ENCODE measurements at places on chromosomes 7 and 10.

DNA sequence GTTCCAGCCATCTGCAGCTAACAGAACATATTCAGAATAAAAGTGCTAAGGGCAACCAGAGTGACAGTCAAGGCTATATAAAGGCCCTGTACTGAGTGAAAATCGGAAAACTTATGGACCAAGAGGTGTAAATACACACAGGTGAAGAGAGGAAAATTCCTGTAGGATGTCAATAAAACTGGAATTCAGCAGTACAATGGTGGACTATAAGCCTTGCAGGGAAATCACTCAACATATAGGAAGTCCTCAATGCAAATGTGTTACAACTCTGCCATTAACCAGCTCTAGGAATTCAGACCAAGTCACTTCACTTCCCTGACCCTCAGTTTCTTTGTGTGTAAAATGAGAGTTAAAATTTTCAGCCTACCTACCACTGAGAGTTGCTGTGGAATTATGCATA, 7.7 kb downstream of the USP6NL start:
- DNase-seq = no peak

DNA sequence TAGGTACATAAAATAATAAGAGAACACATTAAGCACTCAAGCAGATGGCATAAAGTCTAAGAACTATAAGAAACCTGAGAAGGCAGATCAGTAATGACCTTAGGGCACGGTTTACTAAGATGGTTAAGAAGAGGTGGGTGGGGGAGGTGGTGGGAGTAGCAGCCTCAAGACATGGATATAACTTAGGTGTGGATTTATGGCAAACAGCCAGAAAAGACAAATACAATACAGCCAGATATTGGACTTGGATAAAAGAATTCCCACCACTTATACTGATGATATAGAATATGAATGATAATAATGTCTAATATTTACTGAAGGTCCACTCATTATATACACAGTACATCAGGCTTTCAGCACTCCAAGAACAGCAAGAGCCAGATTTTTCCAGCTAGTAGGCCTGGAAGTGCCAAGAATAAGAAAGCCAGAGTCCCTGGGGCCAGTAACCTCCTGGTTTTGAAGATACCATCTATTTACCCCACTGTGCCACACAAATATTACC, 11.9 kb downstream of the DPY19L1 start:
- DNase-seq = no peak

- DNase-seq = no peak
These were observed at the start of gene ADAMTS14 for GRCh38 chr10:70672165-70673042. Gene ADAMTS14 (plus strand): TSS chr10:70672506. CDS start chr10:70672803, 297 bp downstream.

DNA sequence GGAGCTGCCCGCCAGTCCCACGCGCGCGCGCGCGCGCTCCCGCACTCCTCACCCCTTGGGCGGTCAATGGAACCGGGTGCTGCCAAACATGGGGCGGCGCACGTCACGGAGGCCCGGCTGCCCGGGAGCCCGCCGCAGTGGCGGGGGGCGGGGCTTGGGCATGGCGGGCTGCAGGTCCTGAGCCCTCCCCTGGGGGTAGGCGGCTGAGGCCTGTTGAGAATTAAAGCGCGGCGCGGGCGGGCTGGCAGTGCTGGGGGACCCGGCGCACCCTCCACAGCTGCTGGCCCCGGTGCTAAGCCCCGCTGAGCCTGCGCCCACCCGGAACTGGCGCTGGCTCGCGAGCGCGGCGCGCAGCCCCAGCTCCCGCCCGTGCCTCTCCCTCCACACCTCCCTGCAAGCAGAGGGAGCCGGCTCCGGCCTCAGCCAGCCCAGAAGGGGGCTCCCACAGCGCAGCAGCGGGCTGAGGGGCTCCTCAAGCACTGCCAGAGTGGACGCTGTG, 634.2 kb downstream of the ANKRD7 start:
- no peak for DNase-seq

- DNase-seq = no peak
These were observed 25.5 kb upstream of the C10orf67 start for GRCh38 chr10:23370106-23370505.

DNA sequence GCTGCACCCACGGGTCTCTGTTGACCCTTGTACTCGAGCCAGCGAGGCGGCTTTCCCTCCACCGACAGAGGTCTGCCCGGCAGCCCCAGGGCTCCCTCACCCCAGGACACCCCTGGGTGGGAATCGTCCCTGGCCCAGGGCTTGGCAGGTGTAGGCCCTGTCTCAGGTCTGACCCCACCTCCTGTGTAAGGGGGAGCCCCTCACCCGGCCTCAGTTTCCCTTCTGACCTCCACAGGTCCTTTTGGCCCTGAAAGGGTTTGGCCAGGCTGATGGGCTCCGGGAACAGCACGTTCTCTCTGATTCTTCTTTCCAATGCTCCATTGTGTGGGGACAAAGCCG, 25.0 kb upstream of the ELFN1 start:
- no peak for DNase-seq

DNA sequence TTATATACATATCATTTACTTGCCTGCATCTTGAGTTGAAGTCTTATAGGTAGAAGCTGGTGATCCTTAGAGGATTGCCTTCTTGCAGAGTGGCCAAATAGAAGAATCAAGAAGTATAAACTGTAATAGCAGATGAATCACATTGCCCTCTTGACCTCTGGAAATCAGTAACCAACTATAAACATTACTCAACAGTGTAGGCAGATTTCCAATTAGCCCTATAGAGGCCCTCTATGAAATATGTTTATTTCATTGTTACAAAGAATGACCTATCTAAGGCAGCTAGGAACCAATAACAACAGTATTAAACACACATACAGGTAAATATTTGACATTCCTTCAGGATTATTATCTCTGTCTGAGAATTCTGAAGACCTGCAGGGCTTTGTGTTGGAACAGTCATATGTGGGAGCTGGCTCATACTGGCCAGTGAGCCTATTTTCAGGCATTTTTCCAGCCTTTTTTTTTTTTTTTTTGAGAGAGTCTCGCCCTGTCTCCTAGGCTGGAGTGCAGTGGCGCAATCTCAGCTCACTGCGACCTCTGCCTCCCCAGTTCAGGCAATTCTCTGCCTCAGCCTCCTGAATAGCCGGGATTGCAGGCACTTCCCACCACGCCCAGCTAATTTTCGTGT, 7.2 kb upstream of the SRI start:
- DNase-seq = no peak

GRCh38 chr7:103093429-103093828, 18.5 kb downstream of the ARMC10 start:
- DNase-seq = no peak

GRCh38 chr7:47677664-47678063, 95.8 kb upstream of the TNS3 start:
- no peak for DNase-seq

GRCh38 chr7:132919771-132920170, 162.1 kb downstream of the CHCHD3 start:
- DNase-seq = no peak

DNA sequence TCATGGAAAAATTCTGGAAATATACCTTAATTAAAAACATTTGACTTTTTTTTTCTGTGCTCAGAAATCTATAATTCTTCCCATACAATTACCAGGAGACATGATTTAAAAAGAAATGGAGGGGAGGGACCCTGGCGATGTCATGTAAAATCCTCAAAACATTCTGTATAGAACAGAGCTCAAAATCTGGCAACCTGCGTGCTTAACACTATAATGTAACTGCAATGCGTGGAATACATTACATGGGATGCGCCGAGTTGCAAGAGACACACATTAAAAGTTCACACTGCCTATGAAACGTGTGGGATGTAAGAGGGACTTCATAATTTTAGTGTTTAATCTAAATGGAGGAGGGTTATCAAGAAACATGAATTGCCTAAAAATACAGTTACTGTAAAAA, 215.0 kb downstream of the GLI3 start:
- DNase-seq = no peak

GRCh38 chr10:22434521-22434920, 89.2 kb downstream of the SPAG6 start:
- DNase-seq = no peak

DNA sequence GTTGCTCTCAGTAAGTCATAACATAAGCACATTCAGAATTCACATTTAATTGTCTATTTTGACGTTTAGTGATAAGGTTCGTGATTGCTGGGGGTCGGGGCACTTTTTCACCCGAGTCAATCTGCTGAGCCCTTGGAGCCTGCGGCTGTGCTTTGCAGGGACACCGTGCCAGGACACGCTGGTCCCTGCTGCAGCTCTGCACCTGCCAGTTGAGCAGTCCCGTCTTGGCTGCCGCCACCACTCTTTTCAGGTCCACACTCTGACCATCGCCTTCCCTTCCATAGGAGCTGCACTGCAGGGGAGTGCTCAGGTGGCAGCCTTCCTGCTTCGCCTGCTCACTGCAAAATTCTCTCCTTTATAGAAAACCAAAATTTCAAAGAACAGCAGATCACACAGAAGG, 36.4 kb downstream of the CUL1 start:
- no peak for DNase-seq
